Activated T-cell treated with anti-CD3 and anti-CD28 coated beads for 4 hours (primary cell): ENCODE measurements at places on chromosomes 3 and 15.

GRCh38 chr3:172102123-172102882 lies 62.9 kb downstream of the FNDC3B start:
- no peak for DNase-seq

DNA sequence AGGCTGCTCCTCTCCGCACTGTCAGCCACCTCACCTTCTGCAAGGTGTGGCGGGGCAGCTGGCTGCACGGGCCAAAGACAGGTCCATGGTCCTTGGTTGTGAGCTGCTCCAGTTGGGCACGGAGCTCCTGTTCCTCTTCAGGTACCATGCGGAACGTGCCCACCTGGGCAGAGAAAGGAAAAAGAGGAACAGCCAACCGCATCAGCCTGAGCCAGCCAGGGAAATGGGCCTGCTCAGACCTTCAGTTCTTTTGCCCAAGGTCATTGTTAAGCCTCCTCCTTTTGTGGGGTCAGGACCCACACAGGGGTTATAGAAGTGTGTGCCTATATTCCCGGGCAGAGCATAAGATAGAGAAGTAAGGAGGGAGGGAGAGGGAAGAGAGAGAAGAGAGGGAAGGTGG lies 2.8 kb downstream of the RLBP1 start:
- no peak for DNase-seq

- DNase-seq: no peak
These were observed 39.0 kb downstream of the SLC6A6 start for GRCh38 chr3:14441240-14441919.

DNA sequence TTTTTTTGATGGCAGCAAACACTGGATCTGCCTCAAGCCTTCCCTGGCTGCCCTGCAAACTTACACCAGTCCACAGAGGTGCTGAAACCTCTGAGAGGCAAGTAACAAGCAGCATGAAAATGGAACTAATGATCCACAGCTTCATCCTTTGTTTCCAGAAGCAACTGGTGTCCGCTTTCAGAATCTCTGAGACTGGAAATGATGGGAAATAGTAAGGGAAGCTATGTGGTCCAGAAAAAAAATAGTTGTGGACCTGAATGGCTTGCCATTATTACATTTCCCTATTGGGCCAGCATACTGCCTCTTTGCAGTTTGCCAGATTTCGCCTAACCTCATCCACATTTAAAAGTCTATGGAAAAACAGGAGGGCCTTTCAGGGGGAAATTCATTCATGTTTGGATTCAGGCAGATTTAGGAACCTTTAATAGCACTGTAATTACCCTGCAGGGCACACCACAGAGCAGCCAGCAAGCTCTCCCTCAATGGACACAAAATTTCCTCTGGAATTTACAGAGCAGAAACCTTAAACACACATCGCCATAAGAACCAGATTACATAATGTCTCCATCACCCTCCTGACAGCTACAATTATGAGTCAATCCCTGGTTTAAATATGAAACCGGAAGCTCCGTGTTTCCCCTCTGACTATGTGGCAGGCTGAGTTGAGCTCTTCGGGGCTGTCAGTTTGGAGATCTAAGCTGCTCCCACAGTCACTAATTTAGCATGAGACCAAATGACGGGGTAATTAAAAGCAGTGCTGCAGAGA lies 134.4 kb downstream of the TMCO5A start:
- no peak for DNase-seq

- DNase-seq: no peak
These were observed 19.6 kb downstream of the EIF1B start for GRCh38 chr3:40329071-40329470.

GRCh38 chr3:145719114-145719513 lies 441.9 kb downstream of the PLOD2 start:
- no peak for DNase-seq

DNA sequence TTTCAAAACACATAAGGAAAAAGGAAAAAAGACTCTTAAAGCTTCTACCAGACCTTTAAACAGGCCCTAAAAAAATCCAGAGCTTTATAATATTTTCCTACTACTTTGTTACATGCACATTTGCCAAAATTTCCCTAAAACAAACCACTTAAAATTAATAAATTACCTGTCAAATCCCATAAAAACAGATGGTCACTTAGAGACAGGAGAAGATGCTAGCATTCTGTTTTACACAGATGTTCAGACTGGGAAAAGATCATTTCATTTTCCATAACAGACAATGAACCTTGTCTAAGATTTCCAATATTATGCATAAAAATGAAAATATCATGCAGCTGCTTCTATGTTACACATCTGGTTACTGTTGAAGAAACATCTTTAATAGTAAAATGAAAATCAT lies 66.6 kb downstream of the SUCLG2 start:
- no peak for DNase-seq

DNA sequence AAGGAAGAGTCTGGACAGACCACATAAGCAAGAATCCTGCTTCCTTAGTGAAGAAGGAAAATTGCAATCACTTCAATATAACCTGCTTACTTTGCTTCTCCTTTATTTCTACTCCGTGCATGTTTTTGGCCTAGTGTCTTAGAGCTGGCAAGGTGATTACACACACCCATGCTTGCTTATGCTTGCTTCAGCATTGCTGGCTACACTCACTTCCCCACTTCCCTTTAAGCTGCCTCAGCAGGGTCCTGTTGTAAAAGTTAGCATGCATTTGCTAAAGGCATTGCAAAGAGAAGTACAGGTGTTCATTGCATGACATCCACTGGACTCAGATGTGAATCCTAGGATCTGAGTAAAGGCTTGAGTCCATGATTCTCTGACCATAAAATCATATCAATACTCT lies 47.5 kb upstream of the STT3B start:
- no peak for DNase-seq

- DNase-seq: no peak
These were observed 45.1 kb downstream of the DAPK2 start for GRCh38 chr15:64001148-64001547.

GRCh38 chr3:188931531-188931930 lies 240.2 kb upstream of the TPRG1 start:
- no peak for DNase-seq

- DNase-seq: no peak
These were observed 579.4 kb upstream of the TBL1XR1 start for GRCh38 chr3:177776661-177777101.

- no peak for DNase-seq
These were observed 66.3 kb downstream of the ISG20 start for GRCh38 chr15:88704791-88705768.

DNA sequence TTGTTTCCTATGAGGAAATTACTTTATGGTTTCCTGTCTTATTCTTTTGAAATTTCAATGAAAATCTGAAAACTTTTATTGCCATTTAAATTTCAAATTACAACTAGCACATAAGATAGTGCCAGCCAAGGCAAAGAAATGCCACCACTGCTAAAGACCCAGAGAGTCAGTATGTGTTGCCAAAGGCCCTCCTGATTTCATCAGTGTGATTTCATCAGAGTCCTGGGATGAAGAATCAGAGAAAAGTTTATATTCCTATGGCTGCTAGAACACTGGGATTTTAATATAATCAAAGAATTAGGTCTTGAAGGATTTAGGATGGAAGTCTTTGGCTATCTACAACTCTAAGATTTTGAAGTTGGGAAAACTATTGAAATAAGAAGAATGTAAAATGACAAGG lies 434.2 kb upstream of the CCDC54 start:
- DNase-seq: no peak

GRCh38 chr3:127455541-127456450 lies 134.7 kb downstream of the TPRA1 start:
- no peak for DNase-seq

- no peak for DNase-seq
These were observed 11.9 kb downstream of the CPNE4 start for GRCh38 chr3:132022914-132023313.

DNA sequence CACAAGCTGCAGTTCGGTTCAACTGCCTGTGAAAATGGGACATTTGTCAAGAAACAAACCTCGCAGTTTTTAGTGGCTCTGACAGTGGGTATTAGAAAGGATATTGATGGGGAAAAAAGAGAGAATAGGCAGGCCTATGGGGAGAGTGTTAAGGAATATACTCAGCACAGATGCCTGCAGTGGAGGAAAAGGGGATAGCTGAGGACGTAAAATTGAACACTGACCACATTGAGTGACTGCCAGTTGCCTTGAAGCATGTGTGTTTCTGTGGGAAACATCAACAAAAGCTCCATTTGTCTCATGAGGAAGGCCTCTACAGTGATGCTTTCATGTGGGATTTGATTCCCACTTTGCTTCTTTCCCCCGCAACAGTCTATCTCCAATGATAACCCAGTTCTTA lies 1042.1 kb downstream of the TUSC7 start:
- no peak for DNase-seq

GRCh38 chr3:149162007-149162406 lies 32.6 kb downstream of the HPS3 start:
- no peak for DNase-seq

DNA sequence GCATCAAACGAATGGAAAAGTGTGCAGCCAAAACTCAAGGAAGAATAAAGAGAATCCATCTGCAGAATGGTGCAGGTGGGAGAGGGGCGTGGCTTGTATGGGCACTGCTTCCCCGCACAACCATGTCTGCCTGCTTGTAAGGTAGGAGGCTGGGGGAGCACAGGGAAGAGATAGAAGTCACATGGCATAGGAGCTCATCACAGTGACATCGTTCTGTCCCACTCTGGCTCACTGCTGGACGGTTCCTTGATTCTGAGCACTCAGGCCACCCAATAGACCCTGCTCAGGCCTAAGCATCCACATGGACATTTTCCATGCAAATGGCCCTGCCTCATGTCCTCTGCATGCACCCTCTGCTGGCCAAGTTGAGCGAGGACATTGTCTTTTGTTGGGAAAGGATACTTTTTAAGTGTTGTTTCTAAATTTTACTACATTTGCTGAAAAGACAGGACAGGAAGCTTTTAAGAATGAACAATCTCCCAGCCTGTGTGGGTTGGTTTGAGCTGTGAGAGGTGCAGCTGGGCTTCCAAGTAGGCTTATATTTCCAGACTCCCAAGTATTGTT lies 3.1 kb downstream of the MYLK start:
- no peak for DNase-seq
